ENCODE measurements at places on chromosomes 1 and 21.

DNA sequence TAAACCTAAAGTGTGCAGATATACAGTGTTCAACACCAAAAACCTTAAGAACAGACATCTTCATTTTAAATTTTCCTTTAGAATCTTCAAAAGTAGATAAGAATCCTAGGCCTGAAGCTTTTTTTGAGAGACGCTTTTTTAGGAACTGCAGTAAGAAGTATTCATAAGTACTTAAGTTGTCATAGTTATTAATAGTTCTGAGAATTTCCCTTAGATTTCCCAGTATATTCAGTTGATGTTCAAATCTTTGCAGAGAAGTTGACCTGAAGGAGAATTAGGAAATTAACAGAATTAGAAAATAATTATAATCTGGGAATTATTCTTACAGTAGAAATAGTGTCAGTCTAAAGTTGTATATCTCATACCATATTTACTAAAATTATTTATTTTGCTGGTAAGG is 150.3 kb downstream of the NCAM2 start:
- DNase-seq = no peak

DNA sequence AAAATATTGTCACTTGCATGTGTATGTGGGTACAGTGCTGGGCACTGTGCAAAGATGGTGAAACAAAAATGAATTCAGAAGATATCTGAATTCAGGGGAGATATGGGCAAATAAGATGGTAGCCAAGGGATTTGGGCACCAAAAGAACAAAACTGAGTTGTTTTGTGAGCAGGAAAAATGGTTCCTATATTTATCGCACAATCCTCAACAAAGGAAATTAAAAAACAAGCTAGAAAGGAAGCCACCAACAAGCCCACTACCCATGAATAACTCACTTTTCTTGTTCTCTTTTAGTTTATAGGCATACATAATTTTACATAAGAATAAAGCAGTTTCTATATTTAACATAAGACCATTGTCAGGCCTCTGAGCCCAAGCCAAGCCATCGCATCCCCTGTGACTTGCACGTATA is 40.7 kb upstream of the VASH2 start:
- no peak for DNase-seq

DNA sequence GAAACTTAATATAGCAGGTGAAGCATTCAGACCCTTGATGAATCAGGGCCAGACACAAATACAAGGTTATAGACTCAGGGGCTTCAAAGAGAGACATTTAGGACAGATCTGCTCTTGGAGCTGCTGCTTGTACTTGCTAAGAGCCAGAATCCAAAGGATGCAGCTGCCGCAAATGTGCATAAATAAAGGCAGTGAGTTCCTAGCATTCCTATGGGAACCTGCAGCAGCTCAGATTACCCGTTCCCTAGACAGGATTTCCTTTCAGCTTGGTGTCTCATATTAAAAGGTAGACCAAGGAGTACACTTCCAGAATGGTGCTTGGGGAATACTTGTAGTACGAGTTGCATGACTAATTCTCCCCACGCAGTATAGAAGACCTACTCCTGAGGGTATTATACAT is 9.7 kb upstream of the LRRC53 start:
- DNase-seq = no peak

GRCh38 chr1:205582471-205583291 is 49.1 kb downstream of the ELK4 start:
- DNase-seq = no peak

- DNase-seq = no peak
Observed at GRCh38 chr1:217944550-217944949, 313.4 kb downstream of the SPATA17 start.

DNA sequence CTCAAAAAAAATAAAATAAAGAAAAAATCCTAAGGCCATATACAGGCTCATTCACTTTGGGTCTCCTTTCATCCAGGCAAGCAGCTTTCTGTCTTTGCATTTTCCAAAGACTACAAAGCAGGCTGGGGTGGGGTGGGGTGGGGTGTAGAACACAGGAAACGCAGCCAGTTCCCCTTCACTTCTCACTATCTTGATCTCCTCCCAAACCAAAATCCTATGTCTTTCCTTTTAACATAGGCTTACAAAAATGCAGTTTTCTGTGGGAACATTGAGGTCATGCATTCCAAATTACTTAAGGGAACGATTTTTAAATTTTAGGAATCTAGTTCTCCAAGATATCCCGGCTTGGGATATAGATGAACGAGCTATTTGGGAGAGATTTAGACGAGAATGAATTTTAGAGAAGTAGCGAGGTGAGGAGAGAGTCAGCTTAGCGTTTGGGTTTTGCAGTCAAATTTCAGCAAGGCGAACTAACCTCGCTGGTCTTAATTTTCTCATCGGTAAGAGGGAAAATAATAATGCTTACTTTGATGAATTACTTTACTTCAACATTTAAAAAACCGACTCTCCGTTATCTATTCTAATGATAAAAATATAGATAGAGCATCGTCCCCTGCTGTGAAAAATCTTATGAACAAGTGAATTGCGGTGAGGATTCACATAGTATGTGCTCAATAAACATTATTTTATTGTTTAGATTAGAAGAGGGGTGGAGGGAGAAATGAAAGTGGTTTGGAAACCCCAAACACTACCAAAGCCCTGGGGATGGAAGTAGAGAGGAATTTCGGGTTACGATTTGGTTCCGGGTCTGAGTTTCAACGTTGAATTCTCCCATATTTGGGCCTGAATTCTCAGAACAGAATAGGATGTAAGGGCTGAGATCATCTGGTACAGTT is 735 bp upstream of the STX12 start:
- DNase-seq = no peak

- no peak for DNase-seq
Observed at GRCh38 chr1:240245629-240246020, 153.9 kb downstream of the FMN2 start.

GRCh38 chr1:178169649-178170048 is 75.7 kb downstream of the RASAL2 start:
- no peak for DNase-seq

DNA sequence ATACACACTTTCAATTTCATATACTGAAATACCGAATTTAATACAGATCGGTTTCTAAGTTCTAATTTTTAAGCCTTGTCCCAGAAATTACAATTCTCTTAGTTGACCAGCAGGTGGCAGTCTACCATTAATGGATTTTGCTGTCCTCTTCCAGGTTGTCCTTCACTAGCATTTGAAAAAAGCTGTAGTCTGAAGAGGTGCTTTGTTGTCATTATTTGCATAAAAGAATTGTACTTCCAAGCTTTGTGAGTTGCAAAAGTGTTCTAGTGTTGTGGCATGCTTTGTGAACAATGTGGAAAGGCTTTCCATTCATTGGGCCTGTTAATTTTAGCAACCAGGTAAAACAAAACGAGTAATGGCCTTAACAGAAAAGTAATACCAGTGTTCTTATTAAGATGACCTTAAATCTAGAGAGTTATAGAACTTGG is 193.6 kb downstream of the RPS6KC1 start:
- DNase-seq = no peak

GRCh38 chr1:106717591-106717990 is 338.9 kb upstream of the PRMT6 start:
- no peak for DNase-seq
